Activated CD8-positive, alpha-beta T cell treated with anti-CD3 and anti-CD28 coated beads, Interleukin-2, amount 10 ng/mL, durations not matched to agents 7 days and 5 days (primary cell): ENCODE measurements at places on chromosomes 6 and 20. TPM values are rescaled to one million over a fixed set of nuclear protein-coding genes. Genes with fewer than 3 reads are reported as not detected.

- H3K36me3 ChIP-seq = no peaks in the 10 kb centered on the region
- H3K4me3 ChIP-seq = no peak overlapping the region
- H3K27me3 ChIP-seq = no peaks in the 10 kb centered on the region
- no peak for DNase-seq
- H3K27ac ChIP-seq = no peak overlapping the region
Observed at GRCh38 chr6:72617721-72618120, 4.1 kb upstream of the KCNQ5 start.

- no peaks in the 10 kb centered on the region for H3K27me3 ChIP-seq
- H3K4me3 ChIP-seq = no peak overlapping the region
- no peak for DNase-seq
Observed at GRCh38 chr20:48949304-48950170, 28.0 kb downstream of the ARFGEF2 start.

DNA sequence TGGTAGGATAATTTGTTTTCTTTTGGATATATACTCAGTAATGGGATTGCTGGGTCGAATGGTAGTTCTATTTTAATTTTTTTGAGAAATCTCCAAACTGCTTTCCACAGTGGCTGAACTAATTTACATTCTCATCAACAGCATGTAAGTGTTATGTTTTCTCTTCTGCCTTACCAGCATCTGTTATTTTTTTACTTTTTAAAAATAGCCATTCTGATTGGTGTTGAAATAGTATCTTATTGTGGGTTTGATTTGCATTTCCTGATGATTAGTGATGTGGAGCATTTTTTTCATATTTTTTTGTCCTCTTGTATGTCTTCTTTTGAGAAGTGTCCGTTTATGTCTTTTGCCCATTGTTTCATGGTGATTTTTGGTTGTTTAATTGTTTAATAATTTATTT, 11.9 kb downstream of the HINT3 start:
- H3K36me3 ChIP-seq = peaks cover 21% of the 10 kb centered on the region
- H3K27me3 ChIP-seq = no peaks in the 10 kb centered on the region
- no peak for DNase-seq
- no peak overlapping the region for H3K27ac ChIP-seq

DNA sequence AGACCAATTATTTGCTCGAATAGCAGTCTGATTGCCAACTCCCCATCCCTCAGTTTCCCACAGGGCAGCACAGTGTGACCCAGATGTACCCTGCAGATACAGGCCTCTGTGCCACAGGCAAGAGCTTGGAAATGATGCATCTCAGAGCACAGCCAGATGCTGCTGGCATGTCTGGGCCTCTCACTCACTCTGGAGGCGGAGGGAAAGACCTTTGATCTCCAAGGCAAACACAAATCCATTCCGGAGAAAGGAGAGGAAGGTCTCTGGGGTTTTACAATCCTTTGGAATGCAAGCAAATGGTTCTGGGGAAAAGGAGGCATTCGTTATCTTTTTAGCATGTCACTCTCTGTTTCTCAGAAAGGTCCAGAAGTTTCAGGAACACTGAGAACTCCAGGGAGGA, 74.2 kb downstream of the RIOK1 start:
- no peaks in the 10 kb centered on the region for H3K4me1 ChIP-seq
- no peak overlapping the region for H3K27ac ChIP-seq
- no peak overlapping the region for H3K4me3 ChIP-seq
- H3K36me3 ChIP-seq = no peaks in the 10 kb centered on the region

The CTAGE9 gene
- not detected for total RNA-seq

GRCh38 chr20:32337937-32338661, 20.0 kb upstream of the ASXL1 start:
- no peaks in the 10 kb centered on the region for H3K27me3 ChIP-seq
- peaks cover 2% of the 10 kb centered on the region for H3K36me3 ChIP-seq
- H3K4me3 ChIP-seq = no peak overlapping the region

- peak overlapping the region; percentile 42 for H3K4me3 ChIP-seq
- peak; percentile 40 for DNase-seq
- H3K36me3 ChIP-seq = peaks cover 37% of the 10 kb centered on the region
- peaks cover 46% of the 10 kb centered on the region for H3K4me1 ChIP-seq
- peak overlapping the region; percentile 99 for H3K27ac ChIP-seq
- H3K27me3 ChIP-seq = no peaks in the 10 kb centered on the region
Observed at GRCh38 chr6:89596056-89596455, 42.5 kb downstream of the LYRM2 start.

DNA sequence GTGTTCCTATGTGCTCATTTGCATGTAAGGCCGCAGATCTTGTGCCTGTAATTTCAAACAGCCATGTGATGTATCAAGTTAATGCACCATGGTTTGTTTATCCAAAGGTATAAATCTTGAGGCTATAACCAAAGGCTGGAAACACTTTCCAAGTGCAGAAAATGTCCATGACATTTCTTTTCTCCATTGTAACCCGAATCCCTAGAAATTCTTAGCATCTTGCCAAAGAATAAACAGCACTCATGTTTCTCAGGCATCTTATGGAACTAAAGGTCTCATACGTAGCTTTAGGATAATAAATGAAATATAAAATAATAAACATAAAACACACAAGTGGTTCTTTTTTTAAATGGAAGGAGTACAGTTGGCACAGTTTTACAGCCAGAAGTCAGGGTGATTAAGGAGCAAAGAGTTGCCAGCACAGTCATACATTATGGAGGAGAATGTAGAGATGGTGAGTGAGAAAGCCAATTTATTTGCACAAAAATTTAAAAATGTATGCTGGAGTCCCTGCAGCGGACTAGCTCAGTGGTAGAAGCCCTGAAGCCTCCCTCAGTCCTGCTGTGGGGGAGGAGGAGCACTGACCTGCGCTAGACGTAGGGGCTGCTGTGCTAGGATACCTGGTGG, 18.0 kb downstream of the CDH26 start:
- H3K36me3 ChIP-seq = no peaks in the 10 kb centered on the region
- DNase-seq = no peak
- H3K4me3 ChIP-seq = no peak overlapping the region
- H3K4me1 ChIP-seq = no peaks in the 10 kb centered on the region
- H3K27ac ChIP-seq = no peak overlapping the region

- no peaks in the 10 kb centered on the region for H3K36me3 ChIP-seq
- DNase-seq = no peak
- no peaks in the 10 kb centered on the region for H3K4me1 ChIP-seq
- H3K27me3 ChIP-seq = no peaks in the 10 kb centered on the region
- H3K4me3 ChIP-seq = no peak overlapping the region
- no peak overlapping the region for H3K27ac ChIP-seq
Observed at GRCh38 chr6:146444189-146444588, 99.4 kb upstream of the RAB32 start.

GRCh38 chr20:1184638-1185315, at the start of gene TMEM74B:
Gene TMEM74B, minus strand, starts transcription at chr20:1184981. Its CDS starts 1,180 bp downstream, at chr20:1183801.
- H3K27ac ChIP-seq = no peak within 1 kb of the TSS
- H3K36me3 ChIP-seq = no peaks in the 10 kb centered on the region
- DNase-seq = no peak
- peaks cover 11% of the 10 kb centered on the region for H3K4me1 ChIP-seq
- peaks cover 33% of the 10 kb centered on the region for H3K27me3 ChIP-seq
- peak within 1 kb of the TSS; percentile 66 for H3K4me3 ChIP-seq

The GMEB2 gene
- 16.2 TPM for total RNA-seq

DNA sequence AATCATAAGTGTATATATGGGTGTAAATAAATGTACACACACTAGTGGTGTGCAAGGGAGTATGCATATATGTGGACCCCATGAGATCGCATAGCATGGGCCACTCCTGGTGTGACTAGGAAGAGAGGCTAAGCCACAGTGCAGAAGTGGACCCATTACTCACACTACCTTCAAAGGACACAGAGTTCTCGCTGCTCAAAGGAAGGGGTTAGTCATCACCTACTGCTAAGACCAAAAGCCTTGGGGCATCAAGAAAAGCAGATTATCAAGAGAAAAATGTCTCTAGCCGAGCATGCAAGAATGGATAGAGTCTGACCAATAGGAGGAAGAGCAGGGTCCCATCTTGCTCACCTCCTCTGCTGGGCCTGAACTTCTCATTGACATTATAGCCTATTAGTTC, 195.5 kb downstream of the MAFB start:
- DNase-seq = no peak
- no peak overlapping the region for H3K4me3 ChIP-seq
- H3K4me1 ChIP-seq = no peaks in the 10 kb centered on the region
- H3K27ac ChIP-seq = no peak overlapping the region
- no peaks in the 10 kb centered on the region for H3K36me3 ChIP-seq
- no peaks in the 10 kb centered on the region for H3K27me3 ChIP-seq

GRCh38 chr6:139265512-139266190, 26.1 kb downstream of the TXLNB start:
- no peaks in the 10 kb centered on the region for H3K36me3 ChIP-seq
- H3K27me3 ChIP-seq = no peaks in the 10 kb centered on the region
- peaks cover 13% of the 10 kb centered on the region for H3K4me1 ChIP-seq
- no peak for DNase-seq
- no peak overlapping the region for H3K4me3 ChIP-seq
- H3K27ac ChIP-seq = no peak overlapping the region

GRCh38 chr20:24543168-24543567, 73.7 kb downstream of the SYNDIG1 start:
- H3K27ac ChIP-seq = no peak overlapping the region
- DNase-seq = no peak
- H3K4me1 ChIP-seq = no peaks in the 10 kb centered on the region
- no peak overlapping the region for H3K4me3 ChIP-seq

DNA sequence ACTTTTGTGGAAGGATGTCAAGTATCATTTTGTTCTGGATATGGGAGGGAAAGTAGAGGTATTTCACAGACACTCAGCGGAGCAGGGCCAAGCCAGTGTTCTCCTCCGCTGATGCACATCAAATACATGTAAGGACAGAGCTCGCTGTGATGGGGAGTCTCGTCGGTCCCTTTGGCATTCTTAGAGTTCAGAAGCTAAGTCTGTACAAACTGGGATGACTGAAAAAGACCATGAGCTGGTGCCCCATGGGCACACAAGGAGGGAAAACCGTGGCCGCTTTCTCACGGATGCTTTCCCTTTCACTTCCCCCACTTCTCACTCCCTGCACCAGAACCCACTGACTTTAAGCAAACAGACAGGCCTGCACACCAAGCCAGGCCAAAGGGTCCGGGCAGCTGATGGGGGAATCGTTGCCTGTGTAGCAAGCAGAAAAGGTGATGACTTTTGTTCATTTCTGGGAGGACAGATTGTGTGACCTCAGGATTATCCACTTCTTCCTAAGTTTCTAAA, 27.7 kb upstream of the MPC1 start:
- no peak overlapping the region for H3K4me3 ChIP-seq
- peaks cover 8% of the 10 kb centered on the region for H3K36me3 ChIP-seq
- H3K4me1 ChIP-seq = peaks cover 52% of the 10 kb centered on the region
- no peak overlapping the region for H3K27ac ChIP-seq

GRCh38 chr20:43040427-43040826, 149.3 kb downstream of the PTPRT start:
- H3K36me3 ChIP-seq = no peaks in the 10 kb centered on the region
- no peak overlapping the region for H3K4me3 ChIP-seq
- H3K27me3 ChIP-seq = no peaks in the 10 kb centered on the region
- no peak overlapping the region for H3K27ac ChIP-seq
- no peaks in the 10 kb centered on the region for H3K4me1 ChIP-seq
- DNase-seq = peak; percentile 24

DNA sequence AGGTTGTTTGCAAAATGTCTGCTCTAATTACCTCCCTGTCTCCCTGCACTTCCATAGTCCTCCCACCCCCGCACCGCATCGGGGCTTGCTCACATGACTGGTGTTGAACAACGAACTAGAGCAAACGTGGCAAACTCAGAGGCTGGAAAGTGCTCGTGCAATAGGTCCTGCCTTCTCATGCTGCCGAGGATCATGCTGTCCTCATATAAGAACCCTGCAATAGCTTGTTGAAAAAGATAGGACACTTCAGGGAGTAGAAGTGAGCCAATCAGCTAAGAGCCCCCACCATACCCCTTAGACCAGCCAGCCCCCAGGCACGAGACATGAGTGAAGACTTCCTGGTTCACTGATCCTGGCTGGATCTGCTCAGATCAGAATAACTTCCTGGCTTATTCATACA, 219.2 kb downstream of the C6orf118 start:
- no peaks in the 10 kb centered on the region for H3K36me3 ChIP-seq
- DNase-seq = no peak
- no peak overlapping the region for H3K27ac ChIP-seq
- no peaks in the 10 kb centered on the region for H3K27me3 ChIP-seq
- H3K4me1 ChIP-seq = no peaks in the 10 kb centered on the region
- no peak overlapping the region for H3K4me3 ChIP-seq

The KHDC1 gene
- 7.4 TPM for total RNA-seq

DNA sequence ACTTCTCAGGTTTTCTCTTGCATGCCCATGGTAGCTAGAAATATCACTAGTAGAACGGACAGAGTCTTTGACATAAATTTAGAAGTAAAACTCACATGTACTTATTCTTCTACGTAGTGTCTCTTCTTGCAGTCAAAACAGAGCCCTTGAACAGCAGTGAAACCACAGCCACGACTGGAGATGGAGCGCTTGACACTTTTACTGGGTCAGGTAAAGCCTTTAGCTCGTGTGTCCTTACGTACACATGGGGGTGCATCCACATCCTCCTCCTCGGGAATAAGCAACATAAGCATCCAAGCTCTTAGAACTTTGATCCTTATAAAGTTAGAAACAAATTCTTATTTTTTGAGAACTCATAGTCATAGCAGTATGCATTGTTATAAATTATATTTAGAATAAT, 215.3 kb downstream of the EYA4 start:
- H3K4me3 ChIP-seq = no peak overlapping the region
- no peak overlapping the region for H3K27ac ChIP-seq
- H3K4me1 ChIP-seq = no peaks in the 10 kb centered on the region
- no peaks in the 10 kb centered on the region for H3K36me3 ChIP-seq
- no peak for DNase-seq
- no peaks in the 10 kb centered on the region for H3K27me3 ChIP-seq

The SEL1L2 gene
- not detected for total RNA-seq

GRCh38 chr6:15358579-15359327, 112.9 kb downstream of the JARID2 start:
- peaks cover 43% of the 10 kb centered on the region for H3K4me1 ChIP-seq
- H3K36me3 ChIP-seq = peaks cover 22% of the 10 kb centered on the region
- no peaks in the 10 kb centered on the region for H3K27me3 ChIP-seq
- DNase-seq = no peak
- peak overlapping the region; percentile 75 for H3K27ac ChIP-seq

DNA sequence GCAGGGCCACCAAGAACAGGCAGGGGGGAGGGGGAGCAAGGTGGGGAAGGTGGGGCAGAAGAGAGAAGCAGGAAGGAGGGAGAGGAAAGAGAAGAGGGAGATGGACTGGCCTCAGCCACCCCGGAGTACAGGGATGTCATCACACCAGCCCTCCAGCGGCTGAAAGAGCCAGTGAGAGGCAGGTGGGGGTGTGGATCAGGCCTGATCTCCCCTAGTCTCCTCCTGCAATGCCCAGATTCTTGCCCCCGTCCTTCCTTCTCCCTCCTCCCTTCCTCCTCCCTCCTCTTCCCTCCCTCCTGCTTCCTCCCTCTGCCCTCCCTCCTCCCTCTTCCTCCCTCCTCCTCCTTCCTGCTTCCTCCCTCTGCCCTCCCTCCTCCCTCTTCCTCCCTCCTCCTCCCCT, 61.5 kb downstream of the YTHDF1 start:
- no peak for DNase-seq
- H3K4me3 ChIP-seq = no peak overlapping the region
- no peaks in the 10 kb centered on the region for H3K36me3 ChIP-seq
- no peaks in the 10 kb centered on the region for H3K4me1 ChIP-seq
- H3K27me3 ChIP-seq = peaks cover 3% of the 10 kb centered on the region

The EFCAB8 gene
- total RNA-seq = 1.5 TPM

- peaks cover 17% of the 10 kb centered on the region for H3K4me1 ChIP-seq
- H3K4me3 ChIP-seq = no peak overlapping the region
- no peak for DNase-seq
Observed at GRCh38 chr6:11190625-11191245, 41.7 kb downstream of the NEDD9 start.

- H3K4me1 ChIP-seq = no peaks in the 10 kb centered on the region
- no peak overlapping the region for H3K4me3 ChIP-seq
- H3K27me3 ChIP-seq = no peaks in the 10 kb centered on the region
- peaks cover 66% of the 10 kb centered on the region for H3K36me3 ChIP-seq
Observed at GRCh38 chr20:49247792-49248191, 28.6 kb downstream of the DDX27 start.

The ACTL10 gene
- total RNA-seq = 2.9 TPM
